ENCODE measurements at places on chromosomes 3 and 15. TPM values are rescaled to one million over a fixed set of nuclear protein-coding genes. Genes with fewer than 3 reads are reported as not detected.

The HOMER2 gene
- polyA plus RNA-seq: 2.7 TPM

The ITPR1 gene
- polyA plus RNA-seq: 38.3 TPM

The ST6GAL1 gene
- polyA plus RNA-seq: 257 TPM

The TM6SF1 gene
- 0.29 TPM for polyA plus RNA-seq

The RLBP1 gene
- polyA plus RNA-seq: not detected

The SENP8 gene
- polyA plus RNA-seq: 0.59 TPM

The UPK1B gene
- polyA plus RNA-seq: not detected

The CP gene
- polyA plus RNA-seq: 0.24 TPM

The RBP2 gene
- not detected for polyA plus RNA-seq

The GHSR gene
- polyA plus RNA-seq: not detected

The GOLGA6B gene
- not detected for polyA plus RNA-seq

The DUOX1 gene
- 1.4 TPM for polyA plus RNA-seq

The LYZL4 gene
- polyA plus RNA-seq: not detected

The KIF15 gene
- polyA plus RNA-seq: 0.60 TPM

The PRICKLE2 gene
- 0.73 TPM for polyA plus RNA-seq

The SPSB4 gene
- not detected for polyA plus RNA-seq

The PPP1R14D gene
- 0.56 TPM for polyA plus RNA-seq

The MYO5A gene
- polyA plus RNA-seq: 16.7 TPM

The POTEB gene
- polyA plus RNA-seq: not detected

The CADM2 gene
- not detected for polyA plus RNA-seq

The BRK1 gene
- polyA plus RNA-seq: 221 TPM
